Fibroblast of skin of scalp (primary cell): ENCODE measurements at places on chromosomes 4 and X.

- DNase-seq, result no peak
These were observed 70.6 kb downstream of the MTMR1 start for GRCh38 chrX:150763810-150764209.

DNA sequence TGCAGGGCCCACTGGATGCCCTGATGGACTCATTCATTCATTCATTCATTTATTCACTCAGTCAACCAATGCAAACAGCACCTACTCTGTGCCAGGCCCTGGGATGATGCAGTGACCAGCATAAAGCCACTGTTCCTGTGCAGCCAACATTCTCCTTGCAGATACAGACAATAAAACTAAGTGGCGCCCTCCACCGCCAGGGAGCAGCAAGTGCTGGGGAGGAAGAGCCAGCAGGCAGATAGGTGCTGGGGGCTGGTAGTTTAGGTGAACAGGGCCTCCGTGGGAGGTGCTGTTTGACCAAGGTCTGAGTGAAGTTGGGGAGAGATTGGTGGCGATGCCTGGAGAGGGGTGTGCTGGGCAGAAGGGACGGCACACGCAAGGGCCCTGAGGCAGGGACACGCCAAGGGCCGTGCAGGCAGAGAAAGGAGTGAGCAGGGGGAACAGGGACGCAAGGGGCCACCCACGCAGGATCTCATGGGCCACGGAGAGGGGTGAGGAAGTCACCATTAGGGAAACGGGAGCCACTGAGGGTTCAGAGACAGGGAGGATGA is 65.5 kb downstream of the WFS1 start:
- DNase-seq, result no peak

DNA sequence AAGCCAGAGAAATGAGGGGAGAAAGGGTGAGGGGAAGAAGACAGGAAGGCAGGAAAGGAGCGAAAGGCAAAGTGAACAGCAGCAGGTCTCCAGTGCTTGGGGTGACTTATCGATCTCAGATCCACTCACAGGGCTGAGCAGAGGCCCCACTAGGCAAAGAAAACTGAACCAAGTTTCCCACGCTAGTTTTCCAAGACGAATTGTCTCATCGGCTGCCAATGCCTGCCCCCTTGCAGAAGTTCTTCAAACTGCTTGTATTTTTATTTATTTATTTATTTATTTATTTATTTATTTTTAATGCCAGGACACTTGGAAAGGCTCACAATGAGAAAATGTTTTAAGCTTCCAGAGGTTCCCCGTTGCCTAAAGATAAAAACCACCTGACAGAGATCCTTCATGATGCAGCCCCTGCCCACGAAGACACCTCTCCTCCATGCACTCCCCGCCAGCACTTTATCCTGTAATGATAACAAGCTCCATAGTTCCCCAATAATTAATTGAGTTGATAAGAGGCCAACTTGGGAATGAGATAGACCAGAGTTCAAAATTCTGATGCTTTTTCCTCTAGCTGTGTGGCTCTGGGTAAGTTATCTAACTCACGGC is 43.2 kb downstream of the QDPR start:
- DNase-seq, result peak; percentile 47

- DNase-seq, result peak; percentile 5
These were observed 161.7 kb upstream of the CXCL13 start for GRCh38 chr4:77443941-77444340.

DNA sequence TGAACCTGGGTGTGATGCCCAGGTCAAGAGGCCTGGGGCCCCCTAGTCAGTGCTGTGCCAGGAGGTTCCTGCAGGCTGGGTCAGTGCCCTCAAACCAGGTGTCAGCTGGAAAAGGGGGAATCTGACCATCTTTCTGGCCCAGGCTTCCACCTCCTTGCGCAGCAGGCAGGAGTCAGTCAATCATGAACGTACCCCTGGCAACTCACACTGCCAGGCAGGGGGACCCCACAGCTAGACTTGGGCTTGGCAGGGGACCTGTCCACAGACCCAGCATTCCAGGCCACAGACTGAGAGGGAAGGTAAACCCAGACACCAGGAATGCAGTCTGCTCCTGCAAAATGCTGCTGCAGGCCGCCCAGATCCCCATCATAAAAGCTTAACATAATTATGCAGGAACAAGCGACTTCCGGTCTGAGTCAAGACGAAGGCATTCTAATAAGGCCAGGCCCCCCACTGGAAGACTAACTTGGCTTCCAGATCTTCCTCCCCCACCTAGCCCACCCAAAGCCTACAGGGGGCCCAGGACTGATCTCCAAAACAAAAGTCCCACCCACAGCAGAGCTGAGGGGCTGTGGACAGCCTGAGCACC is 156.3 kb downstream of the BCOR start:
- peak; percentile 74 for DNase-seq

GRCh38 chrX:133559909-133560308 is 144.6 kb upstream of the GPC4 start:
- DNase-seq, result no peak

DNA sequence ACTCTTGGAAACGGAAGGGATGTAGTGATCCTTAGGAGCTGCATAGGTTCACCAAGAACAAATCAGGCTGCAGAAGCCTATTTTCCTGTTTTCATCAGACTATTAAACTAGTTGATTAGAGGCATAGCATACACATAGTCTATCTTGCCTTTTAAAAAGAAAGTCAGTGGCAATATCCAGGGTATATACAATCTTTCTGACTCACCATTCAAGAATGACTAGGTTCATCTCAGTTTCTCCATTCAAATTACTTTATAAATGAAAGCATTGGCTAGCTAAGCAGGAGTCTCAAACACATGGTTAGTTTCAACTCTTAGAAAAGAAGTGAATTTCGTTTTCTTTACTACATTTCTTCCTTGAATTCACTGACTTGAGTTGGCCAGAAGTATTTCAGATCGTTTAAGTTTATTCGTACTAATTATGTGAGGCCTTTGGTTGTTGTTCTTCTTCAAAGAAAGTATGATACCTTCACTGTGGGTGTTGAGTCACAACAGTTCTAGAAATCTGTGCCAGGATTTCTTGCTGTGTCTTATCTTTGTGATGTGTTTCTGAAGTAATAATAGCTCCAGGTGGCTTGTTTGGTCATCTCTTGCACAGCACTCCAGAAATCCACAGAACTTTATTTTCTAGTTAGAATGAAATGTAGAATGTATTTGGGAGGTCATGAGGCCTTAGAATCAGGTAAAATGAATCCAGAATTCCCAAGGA is 88.2 kb downstream of the AWAT2 start:
- peak; percentile 16 for DNase-seq

GRCh38 chr4:6278801-6279197 is 9.1 kb downstream of the WFS1 start:
- DNase-seq, result no peak

DNA sequence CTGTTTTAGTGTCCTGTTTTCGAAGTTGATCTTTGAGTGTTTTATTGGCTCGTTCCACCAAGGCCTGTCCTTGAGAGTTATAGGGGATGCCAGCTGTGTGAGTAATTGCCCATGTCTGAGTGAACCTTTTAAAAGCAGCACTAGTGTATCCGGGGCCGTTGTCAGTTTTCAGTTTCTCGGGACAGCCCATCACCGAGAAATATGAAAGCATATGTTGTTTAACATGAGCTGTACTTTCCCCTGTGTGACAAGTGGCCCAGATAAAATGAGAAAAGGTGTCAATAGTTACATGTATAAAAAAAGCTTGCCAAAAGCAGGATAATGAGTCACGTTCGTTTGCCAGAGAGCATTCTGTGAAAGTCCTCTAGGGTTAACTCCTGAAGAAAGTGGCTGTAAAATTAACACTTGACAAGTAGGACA is 48.6 kb upstream of the RASSF6 start:
- no peak for DNase-seq

DNA sequence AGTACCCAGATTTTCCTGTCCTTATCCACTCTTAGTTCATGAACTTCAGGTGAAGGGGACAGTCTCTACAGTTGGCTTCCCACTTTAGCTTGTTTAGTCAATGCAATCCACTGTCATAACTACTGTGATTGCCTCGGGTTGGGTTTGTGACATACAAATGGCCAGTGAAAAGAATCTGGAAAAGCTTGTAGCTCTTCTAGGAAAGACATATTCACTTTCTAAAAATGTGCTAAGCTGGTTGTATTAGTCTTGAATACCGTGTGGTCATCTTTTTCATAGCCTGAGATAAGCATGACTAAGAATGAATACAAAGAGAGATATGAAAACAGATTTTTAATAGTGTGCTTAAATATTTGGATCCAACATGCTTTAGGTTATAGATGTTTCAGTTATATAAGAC is 1443.5 kb upstream of the IGFBP7 start:
- no peak for DNase-seq

DNA sequence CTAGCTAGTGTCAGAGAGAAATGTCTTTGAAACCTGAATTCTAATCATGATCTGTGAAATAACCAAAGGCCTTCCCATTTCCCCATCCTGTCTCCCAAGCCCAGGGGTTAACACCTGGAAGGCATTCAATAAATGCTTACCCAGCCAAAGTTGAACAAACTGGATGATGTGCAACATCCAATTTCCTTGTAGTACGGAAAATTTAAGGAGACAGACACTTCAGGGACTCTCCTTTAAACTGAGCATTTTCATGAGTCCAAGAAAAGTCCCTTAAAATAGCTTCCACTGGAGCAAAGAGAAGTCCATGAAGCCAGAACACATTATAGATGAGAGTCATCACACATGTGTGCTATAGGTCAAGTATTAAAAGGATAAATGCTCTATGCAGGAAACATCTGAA is 271.2 kb downstream of the RAB28 start:
- DNase-seq, result no peak

- DNase-seq, result peak; percentile 65
These were observed 2.1 kb downstream of the DCLK2 start for GRCh38 chr4:150080337-150080736.

DNA sequence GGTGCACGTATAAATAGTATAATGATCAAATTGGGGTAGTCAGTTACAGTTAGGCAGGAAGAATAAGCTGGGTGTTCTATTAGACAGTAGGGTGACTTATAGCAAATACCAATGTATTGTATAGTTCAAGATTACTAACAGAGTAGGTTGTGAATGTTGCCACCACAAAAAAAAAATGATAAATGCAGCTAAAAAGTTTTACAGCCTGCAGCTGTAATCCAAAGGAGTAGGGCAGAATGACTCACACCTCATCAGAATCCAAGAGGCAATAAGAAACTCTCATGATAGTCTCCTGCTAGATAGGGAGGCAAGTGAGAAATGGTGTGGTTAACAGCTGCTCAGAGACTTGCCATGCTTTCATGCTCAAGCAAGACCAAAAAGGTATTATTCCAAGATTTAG is 19.6 kb upstream of the TCEAL4 start:
- peak; percentile 40 for DNase-seq

GRCh38 chr4:66016240-66016639 is 346.0 kb upstream of the EPHA5 start:
- no peak for DNase-seq

- no peak for DNase-seq
These were observed 15.6 kb downstream of the PDZD4 start for GRCh38 chrX:153814591-153815315.

DNA sequence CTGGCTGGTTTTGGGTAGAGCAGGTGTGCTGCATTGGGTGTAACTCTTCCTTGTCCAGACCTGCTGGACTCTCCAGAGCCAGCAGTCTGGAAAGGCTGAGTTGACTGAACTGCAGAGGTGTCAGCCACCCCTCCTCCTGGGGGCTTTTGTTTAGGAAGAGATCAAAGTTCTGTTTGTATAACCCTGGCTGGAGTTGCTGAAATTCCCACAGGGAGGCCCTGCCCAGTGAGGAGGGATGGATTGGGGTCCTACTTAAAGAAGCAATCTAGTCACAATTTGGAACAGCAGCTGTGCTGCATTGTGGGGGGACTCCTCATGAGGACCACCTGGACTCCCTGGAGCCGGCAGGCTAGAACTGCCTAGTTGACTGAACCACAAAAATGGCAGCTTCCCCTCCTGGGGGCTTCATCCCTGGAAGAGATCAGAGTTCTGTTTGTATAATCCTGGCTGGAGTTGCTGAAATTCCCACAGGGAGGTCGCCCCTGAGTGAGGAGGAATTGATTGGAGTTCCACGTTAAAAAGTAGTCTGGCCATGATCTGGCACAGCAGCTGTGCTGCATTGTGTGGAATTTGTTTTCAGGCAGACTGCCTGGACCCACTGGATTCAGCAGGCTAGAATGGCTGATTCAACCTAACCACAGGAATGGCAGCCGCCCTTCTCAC is 264.9 kb upstream of the ZC4H2 start:
- DNase-seq, result no peak

DNA sequence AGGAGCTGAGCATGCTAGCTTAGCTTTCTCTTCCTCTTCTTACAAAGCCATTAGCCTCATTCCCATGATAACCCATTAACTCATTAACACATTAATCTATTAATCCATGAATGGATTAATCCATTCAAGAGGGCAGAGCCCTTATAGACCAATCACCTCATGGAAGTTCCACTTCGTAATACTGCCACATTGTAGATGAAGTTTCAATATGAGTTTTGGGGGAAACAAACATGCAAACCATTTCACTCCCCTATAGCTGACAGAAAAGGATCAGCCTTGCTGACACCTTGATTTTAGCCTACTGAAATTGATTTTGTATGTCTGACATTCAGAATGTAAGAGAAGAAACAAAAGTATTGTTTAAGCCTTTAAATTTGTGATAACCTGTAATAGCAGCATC is 251.8 kb upstream of the GALNTL6 start:
- DNase-seq, result no peak

DNA sequence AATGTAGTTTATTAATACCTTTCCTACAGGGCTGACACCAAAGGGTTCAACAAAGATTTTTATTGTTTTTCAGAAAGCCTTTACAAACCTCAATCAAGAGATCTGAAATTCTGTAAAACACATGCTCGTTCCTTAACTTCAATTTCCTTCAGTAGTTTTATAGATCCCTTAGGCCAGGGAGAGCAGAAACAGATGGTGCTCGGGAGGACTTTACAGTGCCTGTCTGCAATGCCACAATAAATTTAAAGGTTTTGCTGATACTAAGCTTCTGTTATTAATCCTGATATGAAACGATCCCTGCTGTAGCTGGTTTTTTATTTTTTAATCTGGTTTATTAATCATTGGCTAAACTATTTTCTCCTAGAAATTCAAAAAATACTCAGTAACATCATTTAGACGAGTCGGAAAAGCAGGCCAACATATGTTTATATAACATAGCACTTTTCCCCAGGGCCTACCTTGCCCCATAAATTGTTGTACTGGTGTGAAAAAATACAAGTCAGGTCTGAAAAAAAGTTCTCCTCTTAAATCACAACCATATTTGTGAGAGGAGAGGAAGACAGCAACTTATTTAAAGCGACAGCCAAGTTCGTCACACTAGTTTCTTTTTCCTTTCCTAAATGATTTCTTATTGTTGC is 39.8 kb downstream of the SHISA3 start:
- DNase-seq, result no peak

- DNase-seq, result no peak
These were observed 421.0 kb upstream of the MAGEB18 start for GRCh38 chrX:25717122-25717521.

- DNase-seq, result no peak
These were observed 360.5 kb downstream of the ZNF674 start for GRCh38 chrX:46184749-46185148.

DNA sequence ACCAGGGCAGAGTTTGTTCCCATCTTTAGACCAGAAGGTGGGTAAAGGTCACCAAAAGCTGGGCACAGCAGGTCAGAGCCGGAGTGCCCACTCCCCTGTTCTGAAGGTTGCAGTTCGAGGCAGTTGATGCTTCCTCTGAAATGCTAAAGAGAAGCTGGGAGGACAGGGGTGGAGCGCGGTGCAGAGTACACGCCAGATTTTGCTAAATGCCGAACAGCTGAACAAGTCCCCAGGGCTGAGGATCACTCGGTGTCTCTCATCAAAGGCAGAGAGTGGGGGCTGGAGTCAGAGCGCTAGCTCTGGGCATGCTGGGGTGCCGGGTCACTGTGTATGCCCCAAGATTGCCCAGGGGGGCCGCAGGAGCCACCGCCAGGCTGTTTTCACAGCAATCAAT is 197.0 kb downstream of the BCOR start:
- peak; percentile 44 for DNase-seq
